HFFc6 (cell line): ENCODE measurements at places on chromosomes 3 and 15.

DNA sequence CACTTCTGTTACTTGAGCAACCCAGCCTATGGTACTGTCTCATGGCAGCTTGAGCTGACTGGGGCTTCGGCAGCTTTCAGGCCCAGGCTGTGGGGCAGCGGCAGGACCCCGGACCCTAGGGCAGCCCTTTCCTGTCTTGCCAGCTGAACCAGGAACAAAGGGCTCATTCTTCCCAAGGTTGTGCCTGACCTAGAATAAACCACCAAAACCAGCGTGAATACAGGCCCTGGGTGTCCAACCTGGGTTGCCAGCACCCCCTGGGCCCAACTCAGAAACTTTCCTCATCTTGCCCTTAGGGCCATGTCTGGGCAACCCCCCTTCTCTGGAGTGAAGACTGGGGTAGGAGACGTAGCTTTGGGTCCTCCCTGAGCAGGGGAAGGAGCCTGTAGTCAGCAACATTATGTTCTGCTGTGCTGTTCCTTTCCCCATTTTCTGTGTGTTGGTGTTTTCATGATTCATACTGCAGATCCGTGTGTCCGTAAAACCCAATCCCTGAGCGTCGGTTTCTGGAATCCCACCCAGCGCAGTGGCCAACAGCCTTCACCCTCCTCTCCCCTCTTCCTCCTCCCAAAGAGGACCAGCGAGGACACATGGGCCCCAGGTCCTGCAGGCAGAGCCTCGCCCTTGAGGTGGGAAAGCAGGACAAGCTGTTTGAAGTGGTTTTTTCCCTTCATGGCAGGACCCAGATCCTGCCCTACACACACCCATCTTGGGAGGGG lies 33.5 kb downstream of the TKT start:
- no peak for DNase-seq

DNA sequence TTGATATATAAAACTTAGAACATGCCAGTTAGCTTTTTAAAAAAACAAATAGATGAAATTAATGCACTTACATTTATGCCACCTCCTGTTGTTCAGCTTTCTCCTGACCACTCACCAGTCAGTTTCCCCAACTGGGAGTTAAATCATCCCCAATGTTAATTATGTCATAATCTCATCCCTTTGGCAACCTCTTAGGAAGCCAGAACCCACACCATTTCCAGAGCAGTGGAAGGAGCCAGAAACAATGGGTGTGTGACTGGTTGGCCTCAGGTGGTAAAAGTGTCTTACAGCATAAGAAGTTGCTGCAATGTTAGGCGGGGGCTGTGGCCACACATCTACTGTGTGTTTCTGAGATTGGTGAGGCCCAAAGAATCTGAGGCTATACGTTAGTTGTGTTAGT lies 46.5 kb upstream of the MITF start:
- no peak for DNase-seq

DNA sequence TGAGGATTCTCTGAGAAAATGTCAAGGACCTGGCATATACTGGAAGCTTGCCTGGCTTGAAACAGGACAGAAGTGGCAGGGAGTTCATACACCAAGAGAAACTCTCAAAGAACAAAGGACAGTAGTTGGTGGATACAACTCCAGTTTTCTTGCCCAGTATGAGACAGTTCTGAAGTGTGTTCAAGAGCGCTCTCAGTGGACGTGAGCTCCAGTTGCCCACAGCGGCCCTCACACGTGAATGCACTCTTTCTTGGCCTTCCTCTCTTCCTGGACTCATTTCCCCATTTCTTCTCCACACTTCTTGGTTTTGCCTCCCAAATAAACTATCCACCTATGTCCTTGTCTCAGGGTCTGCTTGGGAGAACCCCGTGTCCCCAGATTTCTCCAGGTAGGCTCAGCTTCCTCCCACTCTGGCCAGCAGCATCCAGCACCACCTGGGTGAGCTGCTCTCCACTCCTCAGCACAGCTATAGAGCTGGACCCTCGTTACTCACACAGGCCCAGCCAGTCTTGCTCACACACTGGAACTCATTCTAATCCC lies 54.5 kb downstream of the DCLK3 start:
- DNase-seq = no peak

DNA sequence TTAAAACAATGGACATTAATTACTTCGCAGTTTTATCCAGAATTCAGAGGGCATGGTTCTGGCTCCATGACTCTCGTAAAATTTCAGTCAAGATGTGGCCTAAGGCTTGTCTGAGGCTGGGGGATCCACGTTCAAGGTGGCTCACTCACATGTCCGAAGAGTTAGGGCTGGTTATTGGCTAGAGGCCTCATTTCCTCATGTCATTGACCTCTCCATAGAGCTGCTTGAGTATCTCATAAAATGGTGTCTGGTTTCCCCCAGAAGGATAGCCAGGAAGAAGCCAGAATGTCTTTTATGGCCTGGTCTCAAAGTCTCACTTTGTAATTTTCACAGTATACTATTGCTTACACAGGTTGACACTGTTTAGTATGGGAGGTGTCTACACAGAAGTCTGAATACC lies 67.3 kb upstream of the DCBLD2 start:
- DNase-seq = no peak

GRCh38 chr3:83873550-83873949 lies 1085.2 kb upstream of the CADM2 start:
- DNase-seq = no peak

DNA sequence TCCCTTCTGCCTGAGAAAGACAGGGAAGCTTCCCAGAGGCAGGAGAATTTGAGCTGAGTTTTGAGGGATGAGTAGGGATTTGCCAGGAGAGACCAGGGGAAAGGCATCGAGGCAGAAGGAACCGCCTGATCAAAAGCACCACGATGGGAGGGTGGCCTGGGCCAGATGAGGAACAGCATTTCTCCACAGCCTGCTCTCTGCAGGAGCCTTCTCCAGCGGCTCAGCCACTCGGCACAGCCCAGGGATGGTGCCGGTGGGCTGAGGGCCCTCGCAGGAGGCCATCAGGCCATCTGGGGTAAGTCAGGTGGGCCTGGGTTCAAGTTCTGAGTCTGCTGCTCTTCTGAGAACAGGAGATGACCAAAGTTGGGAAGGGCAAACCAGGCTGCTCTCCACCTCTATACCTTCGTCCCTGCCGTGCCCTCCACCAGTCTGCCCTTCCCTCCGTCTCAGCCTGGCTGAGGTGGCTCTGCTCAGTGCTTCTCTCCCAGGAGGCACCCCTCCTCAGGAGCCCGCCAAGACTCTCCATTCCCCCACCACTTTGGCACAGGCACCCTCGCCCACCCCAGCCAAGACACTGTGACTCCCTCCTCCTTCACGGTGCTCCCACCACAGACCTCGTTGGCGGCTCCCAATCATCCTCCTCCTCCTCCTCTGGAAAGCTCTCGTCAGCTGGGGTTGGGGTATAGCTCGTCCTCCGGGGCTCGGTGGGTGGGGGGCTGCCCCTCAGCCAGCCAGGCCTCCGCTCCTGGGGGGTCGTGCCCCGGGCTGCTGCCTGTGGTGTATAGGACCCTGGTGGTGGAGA lies 34.9 kb downstream of the GRIP2 start:
- no peak for DNase-seq

GRCh38 chr3:193310914-193311723 lies 67.4 kb downstream of the ATP13A5 start:
- DNase-seq = no peak

- no peak for DNase-seq
Measured at GRCh38 chr3:134320749-134321148, 53.5 kb downstream of the AMOTL2 start.

DNA sequence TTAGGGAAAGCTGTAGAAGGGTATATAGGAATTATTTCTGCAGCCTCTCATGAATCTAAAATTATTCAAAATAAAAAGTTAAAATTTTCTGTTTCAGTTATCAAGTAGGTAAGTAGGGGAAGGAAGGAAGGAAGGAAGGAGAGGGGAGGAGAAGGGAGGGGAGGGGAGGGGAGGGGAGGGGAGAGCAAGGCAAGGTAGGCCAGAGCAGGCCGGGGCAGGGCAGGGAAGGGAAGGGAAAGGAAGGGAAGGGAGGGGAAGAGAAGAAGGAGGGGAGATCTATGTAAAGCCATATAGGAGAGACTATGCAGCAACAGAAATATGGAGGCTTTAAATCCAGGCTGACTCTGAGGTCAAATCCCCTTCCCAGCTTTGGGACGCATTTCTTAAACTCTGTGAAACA lies 38.3 kb upstream of the BOC start:
- no peak for DNase-seq

- no peak for DNase-seq
Measured at GRCh38 chr15:82952158-82953081, at the start of gene HOMER2. Gene HOMER2, minus strand, starts transcription at chr15:82952720. Its CDS starts 185 bp downstream, at chr15:82952535.

DNA sequence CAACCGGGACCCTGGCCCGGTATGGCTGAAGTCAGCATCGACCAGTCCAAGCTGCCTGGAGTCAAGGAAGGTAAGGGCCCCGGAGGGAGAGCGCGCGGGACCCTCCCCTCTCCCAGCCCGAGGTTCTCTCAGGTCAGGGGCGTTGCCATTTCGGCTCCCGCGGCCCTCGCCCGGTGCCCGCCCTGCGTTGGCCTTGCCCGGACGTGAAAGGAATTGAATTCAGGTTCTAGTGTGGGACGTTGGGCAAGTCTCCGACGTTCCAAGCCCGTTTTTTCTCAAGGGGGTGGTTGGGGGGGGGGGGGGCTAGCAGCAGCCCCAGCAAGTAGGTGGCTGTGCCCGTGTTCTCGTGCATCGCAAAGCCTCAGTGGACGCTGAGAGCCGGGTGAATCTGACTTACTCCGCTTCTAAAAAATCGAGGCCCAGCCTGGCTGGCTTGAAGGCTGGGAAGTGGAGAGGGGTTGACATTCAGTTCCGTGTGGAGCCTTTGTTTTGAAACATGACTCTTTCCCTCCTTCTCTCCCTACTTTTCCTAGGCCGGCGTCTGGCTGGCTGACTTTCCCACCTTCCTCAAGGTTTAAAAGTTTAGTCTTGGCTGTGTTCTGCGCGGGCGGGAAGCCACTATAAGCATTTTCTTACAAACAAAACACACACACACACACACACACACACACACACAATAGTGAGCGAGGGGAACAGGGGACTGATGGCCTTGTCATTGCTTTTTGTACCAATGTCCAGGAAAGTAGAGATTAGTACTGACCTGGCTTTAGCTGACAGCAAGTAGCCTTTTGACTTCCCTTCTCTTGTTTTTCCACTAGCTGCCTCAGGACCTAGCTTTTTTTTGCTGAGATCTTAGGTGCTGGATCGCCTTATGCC lies at the start of gene UTS2B:
UTS2B (minus strand) TSS at position 873 of the 876 bp plus-strand sequence. CDS start 48,337 bp downstream, outside the sequence.
- peak; percentile 38 for DNase-seq

DNA sequence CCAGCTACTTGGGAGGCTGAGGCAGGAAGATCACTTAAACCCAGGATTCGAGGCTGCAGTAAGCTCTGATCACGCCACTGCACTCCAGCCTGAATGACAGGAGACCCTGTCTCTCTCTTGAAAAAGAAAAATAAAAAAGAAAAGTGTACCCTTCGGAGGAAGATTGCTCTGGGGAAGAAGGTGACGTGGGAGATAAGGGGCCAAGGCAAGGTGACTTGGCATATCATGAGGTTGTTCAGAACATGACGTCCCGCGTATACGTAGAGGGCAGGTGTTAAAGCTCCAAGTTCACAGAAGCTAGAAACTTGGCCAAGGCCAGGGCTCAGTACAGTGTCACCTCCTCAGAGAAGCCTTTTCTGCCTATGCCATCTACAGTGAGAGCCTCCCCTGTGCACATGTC lies 6.7 kb upstream of the ACAD9 start:
- no peak for DNase-seq

- DNase-seq = no peak
Measured at GRCh38 chr3:172241405-172241804, 202.0 kb downstream of the FNDC3B start.

- DNase-seq = no peak
Measured at GRCh38 chr15:69939513-69940440, 157.9 kb downstream of the TLE3 start.

GRCh38 chr3:17423786-17424536 lies 318.5 kb downstream of the TBC1D5 start:
- no peak for DNase-seq

DNA sequence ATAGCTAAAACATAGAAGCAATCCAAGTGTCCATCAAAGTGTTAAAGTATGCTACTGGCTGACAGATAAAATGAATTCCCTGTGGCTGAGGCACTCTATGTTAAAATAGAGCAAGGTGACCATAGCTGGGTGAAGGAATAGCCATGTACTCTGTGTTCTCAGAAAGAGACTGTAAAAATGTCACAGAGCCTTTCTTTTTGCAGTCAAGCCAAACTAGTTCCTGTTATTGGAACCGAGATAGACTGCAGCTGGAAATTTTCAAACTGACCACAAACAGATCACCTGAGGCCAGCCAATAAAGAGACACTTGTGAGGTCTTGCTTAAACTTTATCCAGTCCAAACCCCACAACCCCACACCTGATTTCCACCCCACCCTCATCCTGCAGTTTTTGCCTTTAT lies 422.8 kb upstream of the NAALADL2 start:
- no peak for DNase-seq

- DNase-seq = no peak
Measured at GRCh38 chr3:150756491-150757059, 6.4 kb downstream of the SIAH2 start.

DNA sequence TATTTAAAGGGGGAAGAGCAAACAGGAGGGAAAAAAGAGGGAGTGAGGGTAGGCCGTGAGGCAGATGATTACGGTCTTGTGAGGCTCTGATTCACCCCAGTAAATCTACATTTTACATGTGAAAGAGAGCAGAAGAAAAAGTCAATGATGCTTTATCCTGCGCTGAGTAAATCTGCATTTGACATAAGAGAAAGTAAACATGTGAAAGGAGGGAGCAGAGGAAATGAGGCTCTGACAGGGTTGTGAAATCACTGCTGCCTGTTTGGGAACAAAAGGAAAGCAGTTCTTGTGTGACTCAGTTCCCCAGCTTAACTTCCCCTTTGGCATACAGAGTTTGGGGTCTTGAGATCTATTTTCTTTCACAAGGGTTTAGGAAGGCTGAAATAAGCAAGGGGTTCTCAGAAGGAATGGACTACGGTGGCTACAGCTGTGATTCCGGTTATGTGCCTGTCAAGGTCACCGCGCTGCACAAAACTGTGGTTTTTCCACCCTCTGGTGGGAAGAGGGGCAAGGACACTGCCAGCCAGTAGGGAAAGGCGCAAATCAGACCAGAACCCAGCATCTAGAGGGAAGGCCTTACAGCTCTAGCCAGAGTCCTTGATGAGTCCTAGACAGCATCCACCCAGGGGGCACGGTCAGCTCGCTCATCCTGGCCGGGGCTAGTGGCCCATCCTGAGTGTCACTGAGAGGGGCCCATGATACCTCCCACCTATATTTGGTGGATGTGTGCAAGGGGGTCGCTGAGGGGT lies 18.9 kb upstream of the HCN4 start:
- DNase-seq = no peak

GRCh38 chr3:129276385-129276784 lies 2.3 kb upstream of the HMCES start:
- no peak for DNase-seq

DNA sequence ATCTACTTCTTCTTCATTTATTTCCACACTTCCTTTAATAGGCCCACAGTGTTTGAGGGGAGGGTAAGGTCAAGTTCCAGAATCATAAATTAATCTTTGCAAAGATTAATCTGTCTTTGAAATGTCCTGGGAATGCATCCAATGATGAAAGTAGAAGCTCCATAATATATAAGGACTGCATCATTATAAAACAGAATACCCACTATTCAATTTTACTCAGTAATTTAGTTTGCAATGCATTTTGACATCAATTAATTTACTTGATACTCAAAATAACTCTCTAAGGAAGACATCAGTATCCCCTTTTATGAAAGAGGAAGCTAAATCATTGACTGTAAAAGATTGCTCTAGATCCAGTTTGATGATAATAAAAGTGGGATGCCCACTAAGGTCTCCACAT lies 777.2 kb downstream of the GRM7 start:
- no peak for DNase-seq

GRCh38 chr3:84439476-84439875 lies 519.3 kb upstream of the CADM2 start:
- no peak for DNase-seq
